ENCODE measurements at places on chromosomes 1 and 21. TPM values are rescaled to one million over a fixed set of nuclear protein-coding genes. Genes with fewer than 3 reads are reported as not detected.

Gene SLC22A15
- 7.1 TPM for polyA plus RNA-seq

DNA sequence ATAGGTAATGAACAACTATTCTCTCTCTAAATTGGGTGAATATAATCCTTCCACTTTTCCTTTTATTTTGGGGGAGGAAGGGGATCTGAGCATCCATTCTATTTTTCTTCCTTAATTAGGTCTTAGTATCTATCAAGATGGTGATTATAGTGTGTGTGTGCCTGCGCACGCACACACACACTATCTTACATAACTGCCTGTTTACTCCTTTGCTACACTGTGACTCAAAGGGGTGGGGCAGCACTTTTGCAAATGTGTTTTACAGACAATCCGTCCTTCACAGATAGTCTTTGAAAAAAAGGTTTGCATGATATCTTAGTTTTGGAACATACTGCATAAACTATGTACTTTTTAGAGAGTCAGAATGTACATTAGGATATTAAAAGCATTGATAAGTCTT lies 191.5 kb downstream of the SDCCAG8 start:
- no peak for DNase-seq

GRCh38 chr1:151062741-151063371 lies 2.7 kb downstream of the MLLT11 start:
- no peak for DNase-seq

Gene CDK18
- 27.1 TPM for polyA plus RNA-seq

GRCh38 chr1:240575981-240576662 lies 35.8 kb downstream of the GREM2 start:
- DNase-seq, result no peak

GRCh38 chr1:6454856-6455751 lies 10.9 kb downstream of the TNFRSF25 start:
- no peak for DNase-seq

GRCh38 chr21:43331962-43332828 lies 94.7 kb downstream of the SIK1 start:
- DNase-seq, result no peak

DNA sequence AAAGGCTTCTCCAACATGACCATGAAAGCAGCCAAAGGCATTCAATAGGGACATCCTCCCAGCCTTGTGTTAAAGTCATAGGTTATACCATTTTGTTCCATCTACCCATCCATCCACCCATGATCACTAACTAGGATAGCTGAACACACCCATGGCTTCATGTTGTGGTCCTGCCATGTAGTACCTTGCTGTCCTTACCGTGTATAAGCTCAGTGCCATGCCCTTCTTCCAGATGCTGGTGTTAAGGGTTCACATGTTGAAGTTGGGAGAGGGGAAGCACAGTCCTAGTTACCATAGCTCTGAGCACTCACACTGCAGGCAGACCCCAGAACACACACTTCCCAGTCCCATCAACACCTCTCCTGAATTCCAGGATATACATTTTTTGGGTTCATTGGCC lies 51.5 kb downstream of the ATP5PO start:
- no peak for DNase-seq

GRCh38 chr1:153651771-153652170 lies 6.7 kb upstream of the SNAPIN start:
- DNase-seq, result no peak

GRCh38 chr1:212700892-212701819 lies 1.5 kb upstream of the BATF3 start:
- no peak for DNase-seq

DNA sequence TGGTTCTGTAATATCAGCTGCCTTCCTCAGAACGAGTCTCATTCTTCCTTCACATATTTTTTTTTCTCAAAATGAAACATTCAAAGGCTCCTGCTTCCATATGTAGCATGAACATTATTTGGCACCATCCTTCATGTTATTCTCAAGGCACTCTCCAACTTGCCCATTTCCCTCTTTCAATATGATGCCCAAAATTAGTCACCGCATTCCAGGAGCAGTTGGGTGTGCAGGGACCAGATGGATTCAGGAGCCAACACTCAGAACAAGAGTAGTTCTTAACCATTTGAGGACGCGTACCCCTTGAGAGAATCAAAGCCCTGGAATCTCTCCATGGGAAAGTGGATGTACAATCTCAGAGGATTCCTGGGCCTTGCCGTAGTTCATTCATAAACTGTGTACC lies 50.3 kb downstream of the KCNK1 start:
- DNase-seq, result no peak

Gene CLCN6
- 26.6 TPM for polyA plus RNA-seq

- no peak for DNase-seq
Observed at GRCh38 chr1:36359383-36359782, 26.3 kb downstream of the STK40 start.

DNA sequence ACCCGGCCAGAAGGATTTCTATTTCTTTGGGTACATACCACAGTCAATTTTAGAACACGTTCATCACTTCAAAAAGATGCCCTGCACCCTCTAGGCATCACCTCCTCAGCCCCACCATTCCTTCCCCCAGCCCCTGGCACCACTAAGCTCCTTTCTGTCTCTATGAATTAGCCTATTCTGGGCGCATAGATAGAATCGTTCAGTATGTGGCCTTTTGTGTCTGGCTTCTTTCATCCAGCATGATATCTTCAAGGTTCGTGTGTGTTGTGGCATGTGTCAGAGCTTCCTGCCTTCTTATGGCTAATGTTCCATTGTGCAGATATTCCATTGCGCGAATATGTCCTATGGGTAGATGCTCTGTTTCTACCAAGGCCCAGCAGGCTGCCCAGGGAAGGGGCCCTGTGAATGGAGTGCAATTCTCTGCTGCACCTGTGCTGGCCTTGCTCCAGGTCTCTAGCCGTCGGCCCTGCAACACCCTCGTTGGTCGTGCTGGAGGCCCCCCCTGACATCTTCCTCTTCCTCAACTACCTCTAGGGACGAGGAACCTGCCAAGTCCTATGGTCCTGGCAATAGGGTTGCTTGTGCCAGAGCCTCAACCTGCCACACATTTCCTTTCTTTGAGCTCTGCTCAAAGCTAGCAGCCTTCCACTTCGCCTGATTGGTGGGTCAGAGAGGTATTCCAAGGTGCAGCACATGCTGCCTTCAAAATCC lies 113.5 kb downstream of the RIPK4 start:
- no peak for DNase-seq

- DNase-seq, result no peak
Observed at GRCh38 chr1:36108314-36108713, 16.7 kb downstream of the COL8A2 start.

Gene FAM72C
- 2.1 TPM for polyA plus RNA-seq

Gene TMCO4
- 19.4 TPM for polyA plus RNA-seq

Gene TRNAU1AP
- polyA plus RNA-seq, result 25.6 TPM

- DNase-seq, result no peak
Observed at GRCh38 chr1:88210103-88210787, 473.8 kb upstream of the PKN2 start.

GRCh38 chr1:34800214-34800613 lies 7.4 kb downstream of the GJA4 start:
- DNase-seq, result no peak

DNA sequence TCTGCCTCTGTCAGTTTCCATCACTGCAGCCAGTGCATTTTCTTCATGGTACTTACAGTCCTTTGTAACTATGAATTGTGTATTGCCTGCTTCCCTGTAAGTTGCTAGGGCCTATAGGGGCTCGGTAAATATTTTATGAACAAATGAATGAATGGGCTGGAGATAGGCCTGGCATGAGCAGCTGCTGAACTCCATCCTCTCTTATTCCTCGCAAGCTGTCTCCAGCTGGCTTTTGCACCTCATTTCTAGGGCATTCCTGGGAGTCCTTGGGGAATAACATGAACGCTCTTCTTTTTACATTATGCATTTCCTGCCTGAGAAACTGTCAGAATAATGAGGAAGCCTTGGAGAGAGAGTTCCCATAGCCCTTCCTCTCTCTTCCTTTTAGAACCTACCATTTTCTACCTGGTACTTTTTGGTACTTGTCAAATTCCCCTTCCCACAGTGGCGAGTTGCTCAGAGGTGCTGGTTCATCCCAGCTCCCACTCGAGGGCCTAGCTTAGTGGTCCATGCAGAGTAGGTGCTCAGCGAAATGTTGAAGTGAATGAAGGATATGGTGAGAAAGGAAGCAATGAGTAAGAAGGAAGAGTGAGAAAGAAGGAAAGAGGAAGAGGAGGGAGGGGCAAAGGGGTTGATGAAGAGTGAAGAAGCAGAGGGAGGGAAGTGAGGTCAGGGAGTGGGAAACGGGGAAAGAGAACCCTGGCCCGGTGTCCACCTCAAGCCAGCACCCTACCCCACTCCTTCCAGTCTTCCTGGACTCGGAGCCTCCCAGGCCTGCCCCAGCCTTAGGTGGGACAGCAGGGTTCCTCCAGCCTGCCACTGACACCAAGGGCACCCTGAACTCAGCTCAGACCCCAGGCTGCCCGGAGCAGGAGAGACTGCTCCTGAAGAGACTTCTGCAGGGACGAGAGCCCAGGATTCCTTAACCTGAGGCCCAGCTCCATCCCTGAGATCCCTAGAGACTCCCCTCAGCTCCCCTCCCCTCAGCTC lies 29.6 kb downstream of the KCNC4 start:
- DNase-seq, result no peak

Gene ALPL
- 40.2 TPM for polyA plus RNA-seq

GRCh38 chr1:97207868-97208267 lies 486.3 kb downstream of the PTBP2 start:
- no peak for DNase-seq

GRCh38 chr1:90391126-90391525 lies 326.0 kb downstream of the BARHL2 start:
- DNase-seq, result no peak

- no peak for DNase-seq
Observed at GRCh38 chr1:181126871-181127587, 38.5 kb downstream of the IER5 start.

GRCh38 chr1:93565496-93566206 lies 116.0 kb downstream of the BCAR3 start:
- DNase-seq, result no peak

Gene NKAIN1
- 3.4 TPM for polyA plus RNA-seq

Gene TEKT2
- 13.3 TPM for polyA plus RNA-seq

Gene LRRC38
- not detected for polyA plus RNA-seq

GRCh38 chr1:194931166-194931565 lies 1677.1 kb downstream of the KCNT2 start:
- no peak for DNase-seq

- DNase-seq, result no peak
Observed at GRCh38 chr1:62294261-62294660, 25.0 kb downstream of the KANK4 start.

DNA sequence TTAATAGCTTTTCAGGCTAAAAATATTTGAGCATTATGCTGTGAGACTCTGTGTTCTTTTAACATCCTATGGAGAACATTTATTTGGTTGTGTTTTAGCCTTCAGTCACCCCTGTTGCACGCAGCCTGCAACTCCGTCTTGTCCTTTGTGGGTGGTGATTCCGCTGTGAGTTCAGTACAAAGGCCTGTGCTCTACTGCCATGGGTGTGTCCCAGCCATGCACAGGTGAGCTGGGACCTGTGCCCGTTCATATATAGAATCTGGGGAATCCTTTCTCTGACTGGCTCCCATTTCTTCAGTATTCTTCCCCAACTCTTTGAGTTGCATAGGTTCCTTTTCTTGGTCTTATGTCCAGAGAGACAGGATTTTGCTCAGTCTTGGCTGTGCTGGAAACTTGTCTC lies 61.4 kb downstream of the ACTL8 start:
- DNase-seq, result no peak

Gene NECTIN4
- polyA plus RNA-seq, result 4.0 TPM

DNA sequence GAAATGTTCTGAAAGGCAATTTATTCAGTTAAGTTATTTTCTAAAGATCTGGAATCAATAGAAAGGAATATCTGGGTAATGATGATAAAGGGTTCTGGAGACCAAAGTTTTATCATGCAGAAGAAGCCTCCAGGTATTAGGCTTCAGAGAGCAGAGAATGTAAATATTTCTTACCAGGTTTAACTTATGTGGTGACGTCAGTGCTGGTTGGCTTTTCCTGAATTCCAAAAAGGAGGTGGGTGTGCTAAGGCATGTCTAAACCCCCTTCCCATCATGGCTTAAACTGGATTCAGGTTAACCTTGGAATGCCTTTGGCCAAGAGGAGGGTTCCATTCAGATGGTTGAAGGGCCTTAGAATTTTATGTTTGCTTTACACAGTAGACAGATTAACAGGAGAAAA lies 829.9 kb downstream of the NCAM2 start:
- no peak for DNase-seq

DNA sequence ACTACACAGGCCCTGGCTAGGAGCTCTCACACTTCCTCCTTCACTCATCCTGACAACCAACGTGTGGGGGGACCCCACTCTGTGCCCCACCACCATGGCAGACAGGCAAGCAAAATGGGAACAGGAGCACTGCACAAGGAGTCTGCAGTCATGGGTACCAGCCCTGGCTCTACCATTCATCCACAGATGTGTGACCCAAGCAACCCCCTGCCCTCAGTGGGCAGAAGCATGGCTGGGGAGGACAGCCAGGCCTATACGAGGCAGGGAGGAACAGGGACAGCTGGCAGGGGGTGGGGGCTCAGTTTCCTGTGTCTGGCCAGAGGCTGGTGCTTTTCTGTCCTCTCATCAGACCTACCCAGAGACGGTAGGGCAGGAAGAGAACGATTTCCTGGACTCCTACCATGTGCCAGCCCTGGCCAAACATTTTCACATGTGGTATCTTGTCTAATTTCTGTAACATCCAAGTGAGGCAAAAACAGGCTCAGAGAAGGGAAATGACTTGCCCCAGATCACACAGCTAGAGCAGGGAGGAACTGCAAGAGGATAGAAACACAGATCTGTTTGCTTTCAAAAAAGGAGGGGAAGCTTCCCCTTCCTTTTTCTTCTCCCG lies 178.0 kb downstream of the HIVEP3 start:
- DNase-seq, result no peak

GRCh38 chr1:201599548-201599947 lies 60.6 kb downstream of the NAV1 start:
- DNase-seq, result no peak

DNA sequence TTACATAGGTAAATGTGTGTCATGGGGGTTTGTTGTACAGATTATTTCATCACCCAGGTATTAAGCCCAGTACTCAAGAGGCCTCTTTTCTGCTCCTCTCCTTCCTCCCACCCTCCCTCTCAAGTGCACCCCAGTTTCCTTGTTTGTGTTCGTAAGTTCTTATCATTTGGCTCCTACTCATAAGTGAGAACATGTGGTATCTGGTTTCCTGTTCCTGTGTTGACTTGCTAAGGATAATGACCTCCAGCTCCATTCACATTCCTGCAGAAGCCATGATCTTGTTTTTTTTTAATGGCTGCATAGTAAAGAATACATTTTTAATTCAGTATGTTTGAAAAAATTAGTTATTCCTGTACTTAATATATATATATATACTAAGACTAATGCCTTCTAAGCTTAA lies 107.7 kb downstream of the CLDN17 start:
- no peak for DNase-seq

GRCh38 chr1:243345205-243345604 lies 89.4 kb downstream of the SDCCAG8 start:
- no peak for DNase-seq

Gene NSL1
- polyA plus RNA-seq, result 45.7 TPM

DNA sequence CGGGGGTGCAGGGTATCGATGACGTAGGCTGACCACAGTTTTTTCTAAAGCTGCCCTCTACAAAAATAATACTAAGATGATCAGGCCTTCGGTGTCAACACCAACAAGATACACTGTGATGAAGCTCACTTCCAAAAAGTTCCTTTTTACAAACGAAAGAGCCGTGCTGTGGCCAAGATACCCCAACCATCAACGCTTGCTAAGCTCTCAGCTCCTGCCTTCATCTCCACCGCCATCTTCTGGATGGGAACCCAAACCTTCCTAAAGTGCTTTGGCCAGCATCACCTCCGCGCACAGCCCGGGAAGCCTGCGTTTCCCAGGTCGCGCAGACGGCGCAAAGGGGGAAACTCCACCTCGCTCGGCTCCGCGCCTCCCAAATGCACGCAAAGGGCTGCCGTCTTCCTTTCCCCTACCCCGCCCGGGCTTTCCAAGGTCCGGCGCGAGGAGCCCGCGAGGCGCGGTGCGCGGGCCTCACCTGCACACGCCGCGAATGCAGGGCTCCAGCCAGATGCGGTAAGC lies 541 bp downstream of the USP48 start:
- peak; percentile 55 for DNase-seq

Measured in left kidney (tissue), 8 donors.